ENCODE measurements at places on chromosomes 13 and 19.

DNA sequence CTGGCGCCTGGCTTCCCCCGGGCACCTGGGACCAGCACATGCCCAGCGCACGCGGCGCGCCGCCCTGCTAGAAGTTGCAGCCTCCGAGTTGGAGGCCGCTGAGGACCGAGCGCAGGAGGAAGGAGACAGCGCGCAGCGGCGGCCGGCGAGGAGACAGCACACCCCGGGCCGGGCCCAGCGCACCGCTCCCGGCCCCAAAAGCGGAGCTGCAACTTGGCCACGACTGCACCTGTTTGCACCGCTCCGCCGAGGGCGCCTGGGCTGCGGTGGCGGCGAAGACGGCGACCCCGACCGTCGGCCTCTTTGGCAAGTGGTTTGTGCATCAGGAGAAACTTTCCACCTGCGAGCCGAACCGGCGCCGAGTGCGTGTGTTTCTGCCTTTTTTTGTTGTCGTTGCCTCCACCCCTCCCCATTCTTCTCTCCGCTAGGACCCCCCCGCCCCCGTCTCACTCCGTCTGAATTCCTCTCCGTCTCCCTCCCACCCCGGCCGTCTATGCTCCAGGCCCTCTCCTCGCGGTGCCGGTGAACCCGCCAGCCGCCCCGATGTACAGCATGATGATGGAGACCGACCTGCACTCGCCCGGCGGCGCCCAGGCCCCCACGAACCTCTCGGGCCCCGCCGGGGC is at the start of gene SOX1:
TSS of gene SOX1 (plus strand) at position 34 of the 626 bp plus-strand sequence. CDS start at position 544, 510 bp downstream.
- DNase-seq: no peak

DNA sequence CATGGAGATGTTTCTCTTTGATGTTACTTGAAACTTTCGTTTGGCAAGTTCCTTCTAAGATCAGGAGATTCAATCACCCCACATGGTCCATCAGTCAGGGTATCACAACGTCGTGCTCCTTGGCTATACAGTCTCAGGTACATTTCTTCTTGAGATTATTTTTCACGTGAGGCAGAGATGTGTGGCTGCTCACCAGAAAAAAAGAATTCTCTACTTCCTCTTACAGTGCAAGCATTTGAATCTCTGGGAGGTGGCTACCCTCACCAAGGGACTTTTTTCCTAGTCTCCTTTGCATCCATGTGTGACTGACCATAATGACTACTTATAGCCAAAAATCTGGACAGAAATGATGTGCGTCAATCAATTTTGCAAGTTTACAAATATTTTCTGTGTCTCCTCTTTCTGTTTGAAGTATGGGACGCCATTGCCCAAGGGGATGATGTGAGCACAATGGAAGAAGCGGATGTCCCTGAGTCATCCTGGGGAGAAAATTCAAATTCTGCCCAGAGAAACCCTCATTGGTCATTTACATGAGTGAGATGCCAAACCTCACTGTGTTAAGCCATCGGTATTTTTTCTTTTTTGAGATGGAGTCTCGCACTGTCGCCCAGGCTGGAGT is 8.6 kb upstream of the LAIR2 start:
- DNase-seq: no peak

DNA sequence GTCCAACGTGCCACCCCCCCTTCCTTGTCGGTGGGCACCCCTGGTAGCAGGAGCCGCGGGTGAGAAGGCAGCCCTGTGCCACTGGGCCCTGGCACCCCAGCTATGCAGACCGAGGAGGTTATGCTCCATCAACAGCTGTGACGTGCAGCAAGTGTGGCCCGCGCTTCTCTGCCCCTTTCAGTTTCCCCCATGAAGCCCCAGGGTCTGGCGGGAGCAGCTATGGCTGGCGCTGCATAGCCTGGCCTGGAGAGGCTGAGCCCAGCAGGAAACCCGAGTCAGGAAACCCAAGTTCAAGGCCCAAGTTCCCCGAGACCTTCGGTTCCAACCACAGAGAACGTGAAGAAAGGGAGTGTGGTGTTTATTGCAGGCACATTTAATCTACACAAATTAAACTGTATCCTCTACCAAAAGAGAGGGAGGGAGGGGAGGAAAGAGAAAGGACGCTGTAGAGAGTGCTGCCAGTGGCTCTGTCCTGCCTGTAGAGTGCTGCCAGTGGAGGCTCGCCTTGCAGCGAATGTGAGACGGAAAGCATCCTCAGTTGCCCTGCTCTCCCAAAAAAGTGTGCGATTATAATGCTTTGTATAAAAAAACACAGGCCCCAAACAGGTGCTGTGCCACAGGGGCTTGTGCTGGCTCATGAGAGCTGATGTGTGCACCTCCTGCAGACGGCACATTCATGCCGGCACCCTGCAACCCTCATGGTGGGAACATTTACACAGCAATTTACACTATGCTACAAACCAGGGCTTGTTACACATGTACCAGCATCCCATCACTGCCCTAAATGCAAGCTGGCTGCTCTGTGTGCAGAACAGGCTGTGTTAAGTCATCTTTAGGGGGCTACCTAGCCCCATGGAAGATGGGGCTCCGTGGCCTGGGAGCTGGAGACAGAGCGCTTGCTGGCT is 16.3 kb downstream of the POP4 start:
- peak; percentile 6 for DNase-seq

GRCh38 chr19:45906221-45906620 is 3.8 kb upstream of the MYPOP start:
- DNase-seq: no peak

DNA sequence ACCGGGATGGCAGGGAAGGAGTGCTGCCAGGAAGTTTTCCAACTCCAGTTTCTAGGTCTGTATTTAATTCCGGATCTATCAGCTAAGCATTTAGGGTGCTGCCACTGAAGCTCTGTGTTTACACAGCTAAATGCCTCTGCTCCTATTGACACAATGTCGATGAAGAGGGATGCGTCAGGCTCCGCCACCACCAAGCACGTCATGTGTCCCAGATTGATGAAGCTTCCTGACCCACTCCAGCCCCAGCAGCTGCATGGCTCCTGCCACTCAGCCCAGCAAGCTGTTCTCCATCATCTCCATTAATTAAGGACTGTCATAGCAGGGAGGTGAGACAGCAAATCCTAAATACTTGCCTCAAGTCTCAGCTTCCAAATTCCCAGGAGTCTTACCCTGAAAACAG is 435.2 kb upstream of the ZNF507 start:
- no peak for DNase-seq

- no peak for DNase-seq
Observed at GRCh38 chr13:23709536-23709935, 139.3 kb downstream of the TNFRSF19 start.

- DNase-seq: no peak
Observed at GRCh38 chr13:77300176-77301037, 26.5 kb downstream of the MYCBP2 start.

GRCh38 chr13:75985132-75985531 is 349.0 kb downstream of the LMO7 start:
- DNase-seq: no peak

All from LNCaP clone FGC (cell line).